NCI-H460 (cell line): ENCODE measurements at places on chromosomes 3 and 15.

DNA sequence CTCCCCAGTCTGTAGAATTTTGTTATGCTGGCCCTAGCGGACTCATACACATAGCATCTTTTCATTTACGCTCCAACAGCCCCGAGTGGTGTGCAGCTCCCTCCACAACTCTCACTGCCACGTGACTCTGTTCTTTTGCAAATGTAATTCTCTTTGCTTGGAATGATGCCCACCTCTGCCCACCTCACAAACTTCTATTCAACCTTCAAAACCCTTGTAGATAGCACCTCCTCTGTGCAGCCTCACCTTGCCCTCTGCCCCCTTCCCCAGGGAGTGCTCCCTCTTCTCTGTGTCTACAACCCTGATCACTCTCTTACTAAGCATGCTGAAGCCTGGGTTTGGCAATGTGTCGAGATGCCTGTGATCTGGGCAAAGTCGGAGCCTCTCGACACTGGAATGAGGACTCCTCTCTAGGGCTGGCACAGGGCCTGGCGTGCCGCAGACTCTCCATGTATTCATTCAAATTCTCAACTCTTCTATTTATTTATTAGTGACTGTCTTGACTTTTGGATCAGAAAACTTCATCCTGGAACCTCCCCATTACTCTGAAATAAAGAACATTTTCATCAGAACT is 73.5 kb downstream of the MGLL start:
- no peak for DNase-seq

DNA sequence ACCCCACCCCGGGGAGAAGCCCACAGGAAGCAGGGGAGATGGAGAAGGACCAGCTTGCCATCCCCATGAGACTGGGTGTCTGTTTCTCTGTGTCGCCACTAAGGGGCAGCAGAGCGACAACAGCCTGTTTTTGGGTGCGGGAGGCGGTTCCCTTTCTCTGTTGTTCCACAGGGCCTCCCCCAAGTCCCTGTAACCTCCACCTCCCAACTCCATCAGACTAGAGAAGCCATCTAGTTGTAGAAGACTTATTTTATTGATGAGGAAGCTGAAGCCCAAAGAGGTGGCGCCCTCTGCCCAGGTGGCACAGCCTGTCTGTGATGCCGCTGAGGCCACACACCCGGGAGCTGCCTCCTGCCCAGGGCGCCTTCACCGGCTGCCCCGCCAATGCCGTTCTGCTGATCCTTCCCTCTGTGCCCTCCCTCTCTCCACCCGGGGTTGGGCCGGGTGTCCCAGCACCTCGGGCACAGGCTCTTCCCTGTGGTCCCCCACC is 3.9 kb upstream of the CCDC9B start:
- DNase-seq: peak; percentile 56

- peak; percentile 58 for DNase-seq
Observed at GRCh38 chr15:88990185-88990679, 77.1 kb upstream of the MFGE8 start.

GRCh38 chr15:72169236-72169920 is 28.2 kb downstream of the GRAMD2A start:
- DNase-seq: no peak

DNA sequence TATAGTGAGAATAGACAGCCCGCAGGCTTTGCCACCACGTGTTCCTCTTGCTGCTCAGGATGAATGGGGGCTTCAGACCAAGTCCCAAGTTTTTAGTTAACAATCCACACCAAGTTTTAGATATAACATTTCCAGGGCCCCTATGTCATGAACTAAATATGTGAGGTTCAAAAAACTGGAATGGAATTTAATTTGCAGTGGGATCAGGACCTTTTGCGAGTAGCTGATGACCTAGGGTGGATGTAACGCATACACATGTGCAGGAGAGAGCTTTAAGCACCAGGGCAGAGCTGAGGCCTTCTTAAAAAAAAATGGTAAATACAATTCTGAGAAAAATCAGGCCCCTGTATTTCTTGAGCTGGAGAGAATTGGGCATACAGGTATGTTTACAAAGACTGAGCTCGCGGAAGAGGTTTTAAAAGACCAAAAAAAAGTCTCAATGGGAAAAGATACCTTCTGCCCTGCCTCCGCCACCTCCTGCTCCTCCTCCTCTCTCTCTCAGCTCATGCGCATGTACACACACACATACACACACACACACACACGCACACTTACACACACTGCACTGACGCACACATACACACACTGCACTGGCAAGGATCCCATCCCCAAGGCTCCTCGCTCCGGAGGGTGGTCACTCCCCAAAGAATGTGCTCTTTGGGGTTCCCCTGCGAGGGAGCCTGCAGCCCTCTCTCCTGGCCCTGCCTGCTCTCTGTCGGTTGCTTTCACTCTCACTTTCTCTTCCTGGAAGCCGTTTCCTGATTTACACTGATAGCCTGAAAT is 48.2 kb upstream of the IGF1R start:
- DNase-seq: no peak

DNA sequence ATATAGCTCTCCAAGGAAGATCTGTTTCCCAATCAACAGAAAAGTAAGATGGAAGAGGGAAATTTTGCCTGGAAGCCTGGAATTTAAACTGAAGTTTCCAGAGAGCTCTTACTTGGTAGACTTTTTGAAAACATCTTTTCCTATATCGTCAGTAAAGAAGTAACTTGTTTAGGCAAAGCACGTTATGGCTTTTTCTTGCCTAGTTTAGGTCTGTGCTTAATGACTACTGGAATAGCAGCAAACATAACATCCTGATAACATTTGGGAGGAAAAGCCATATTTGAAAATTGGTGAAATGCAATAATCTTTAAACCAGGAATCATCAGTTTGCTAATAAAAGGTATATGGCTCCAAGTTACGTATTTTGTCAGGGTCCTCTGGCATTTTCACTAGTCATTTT is 160.4 kb upstream of the CGNL1 start:
- DNase-seq: no peak

GRCh38 chr3:172065527-172065926 is 26.1 kb downstream of the FNDC3B start:
- no peak for DNase-seq

DNA sequence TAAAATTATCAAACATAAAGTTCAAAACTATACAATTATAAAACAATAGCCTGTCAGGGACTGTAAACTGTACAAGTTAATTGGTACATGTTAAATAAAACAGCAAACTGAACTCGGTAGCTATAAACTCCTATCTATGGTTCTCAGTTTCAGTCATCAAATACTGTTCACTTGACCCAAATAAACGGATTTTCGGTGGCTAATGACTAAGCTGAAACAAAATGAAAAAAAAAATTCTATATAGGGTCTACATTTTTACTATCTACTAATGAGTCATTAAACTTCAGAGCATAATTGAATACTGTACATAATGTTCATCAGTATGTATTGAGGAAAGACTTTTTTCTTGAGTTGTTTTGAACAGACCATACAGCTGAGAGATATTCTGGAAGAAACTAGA is 6.6 kb downstream of the PROK2 start:
- no peak for DNase-seq

DNA sequence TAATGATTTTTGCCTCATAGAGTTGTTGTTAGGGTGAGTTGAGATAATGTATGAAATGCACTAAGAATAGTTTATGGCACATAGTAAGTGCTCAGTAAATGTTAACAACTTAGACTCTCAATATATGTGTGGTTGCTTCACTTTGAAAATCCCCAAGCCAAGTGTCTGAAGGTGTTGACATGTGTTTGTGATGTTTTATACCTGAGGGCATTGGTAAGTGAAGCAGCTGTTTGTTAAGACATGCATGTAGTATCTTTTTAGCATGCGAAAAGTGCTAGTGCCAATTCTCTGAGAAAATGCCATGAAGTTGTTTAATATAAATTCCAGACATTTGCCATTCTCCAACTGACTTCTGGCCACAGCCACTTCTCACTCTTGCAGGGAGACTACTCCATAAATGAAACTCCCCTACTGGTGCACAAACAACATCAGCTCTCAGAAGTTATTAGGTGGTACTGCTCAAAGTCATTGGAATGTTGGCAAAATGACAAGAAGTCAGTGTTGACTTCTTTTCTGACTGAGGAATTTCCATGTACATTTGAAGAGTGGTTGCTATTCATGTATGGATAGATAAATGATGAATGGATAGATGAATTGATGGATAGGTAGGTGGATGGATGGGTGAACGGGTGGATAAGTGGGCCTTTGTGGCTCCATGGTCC is 103.6 kb upstream of the NUDT16 start:
- DNase-seq: no peak

GRCh38 chr3:123869165-123869564 is 15.0 kb downstream of the MYLK start:
- DNase-seq: no peak

DNA sequence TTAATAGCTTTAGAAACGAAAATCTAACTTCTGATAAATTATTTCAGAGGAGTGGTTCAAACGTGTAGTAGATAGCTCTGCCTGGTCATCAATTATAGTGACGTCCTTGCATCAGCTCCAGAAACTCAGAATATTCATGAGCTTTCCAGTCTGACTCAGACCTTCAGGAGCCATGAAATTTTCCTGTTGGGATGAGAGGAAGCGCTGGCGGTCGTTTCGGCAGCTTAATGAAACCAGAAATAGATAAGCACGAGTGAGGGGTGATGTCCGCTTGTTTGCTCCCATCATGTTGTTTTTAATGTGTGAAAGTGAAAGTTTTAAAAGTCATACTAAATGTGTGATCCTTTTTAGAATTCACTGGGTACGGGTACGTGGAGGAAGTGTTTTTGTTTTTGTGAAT is 141.1 kb downstream of the PGPEP1L start:
- DNase-seq: no peak

- DNase-seq: no peak
Observed at GRCh38 chr15:62607643-62608042, 434.9 kb upstream of the TPM1 start.

DNA sequence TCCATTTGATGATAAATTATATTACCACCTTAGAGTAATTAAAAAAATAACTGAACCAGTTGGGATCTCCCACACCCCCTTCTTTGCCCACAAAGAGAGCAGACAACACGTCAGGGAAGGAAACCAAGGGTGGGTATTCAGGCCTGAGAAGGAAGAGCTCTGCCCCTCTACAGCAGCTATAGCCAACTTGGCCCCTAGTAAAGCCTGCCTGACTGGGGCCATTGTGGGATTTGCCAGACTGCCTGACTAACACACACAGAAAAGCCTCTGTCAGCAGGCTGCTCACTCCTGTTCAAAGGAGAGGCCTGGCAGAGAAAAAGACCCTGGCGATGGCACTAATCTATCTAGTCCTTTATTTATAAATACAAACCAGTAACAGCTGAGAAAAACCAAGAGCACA is 41.4 kb downstream of the ATP8B4 start:
- no peak for DNase-seq

DNA sequence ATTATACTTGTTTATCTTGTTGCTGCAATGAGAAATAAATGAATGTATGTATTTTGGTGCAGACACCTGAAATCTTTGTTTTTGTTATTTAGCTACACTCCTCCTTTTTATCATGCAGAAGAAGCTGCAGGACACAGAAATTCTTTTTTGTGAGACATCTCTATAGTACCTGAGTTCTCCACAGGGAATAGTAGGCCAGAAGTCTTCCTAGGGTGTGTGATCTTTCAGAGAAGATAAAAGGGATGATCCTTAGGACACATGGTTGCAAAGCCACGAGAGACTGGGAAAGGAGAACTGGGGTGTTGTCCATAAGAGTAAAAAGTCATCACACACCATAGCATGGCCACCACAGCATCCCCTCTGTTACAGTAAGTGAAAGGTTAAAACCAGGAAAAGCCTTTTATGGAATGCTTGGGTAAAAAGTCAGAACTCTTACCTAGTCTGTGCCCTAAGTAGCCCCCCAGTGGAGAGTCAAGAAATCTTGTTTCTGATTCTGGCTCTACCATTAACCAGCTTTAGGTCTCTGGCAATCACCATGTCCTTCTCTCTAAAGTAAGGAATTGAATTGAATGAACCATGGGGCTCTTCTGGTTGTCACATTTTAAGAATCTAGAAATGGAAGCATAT is 31.9 kb upstream of the ADGRG7 start:
- no peak for DNase-seq

GRCh38 chr3:99943931-99944761 is 126.5 kb downstream of the CMSS1 start:
- no peak for DNase-seq

GRCh38 chr3:9226326-9226725 is 23.1 kb downstream of the SRGAP3 start:
- no peak for DNase-seq

DNA sequence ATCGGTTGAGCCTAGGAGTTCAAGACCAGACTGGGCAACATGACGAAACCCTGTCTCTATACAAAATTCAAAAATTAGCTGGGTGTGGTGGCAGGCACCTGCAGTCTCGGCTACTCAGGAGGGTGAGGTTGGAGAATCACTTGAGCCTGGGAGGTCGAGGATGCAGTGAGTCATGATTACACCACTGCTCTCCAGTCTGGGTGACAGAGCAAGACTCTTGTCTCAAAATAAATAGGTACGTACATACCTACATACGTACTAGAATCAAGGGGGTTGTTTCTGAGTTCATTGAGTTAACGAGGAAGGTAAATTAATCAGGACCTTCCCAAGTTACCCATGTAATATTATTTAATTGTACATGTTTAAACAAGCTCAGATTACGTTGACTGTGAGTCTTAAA is 97.5 kb downstream of the CHL1 start:
- DNase-seq: no peak

DNA sequence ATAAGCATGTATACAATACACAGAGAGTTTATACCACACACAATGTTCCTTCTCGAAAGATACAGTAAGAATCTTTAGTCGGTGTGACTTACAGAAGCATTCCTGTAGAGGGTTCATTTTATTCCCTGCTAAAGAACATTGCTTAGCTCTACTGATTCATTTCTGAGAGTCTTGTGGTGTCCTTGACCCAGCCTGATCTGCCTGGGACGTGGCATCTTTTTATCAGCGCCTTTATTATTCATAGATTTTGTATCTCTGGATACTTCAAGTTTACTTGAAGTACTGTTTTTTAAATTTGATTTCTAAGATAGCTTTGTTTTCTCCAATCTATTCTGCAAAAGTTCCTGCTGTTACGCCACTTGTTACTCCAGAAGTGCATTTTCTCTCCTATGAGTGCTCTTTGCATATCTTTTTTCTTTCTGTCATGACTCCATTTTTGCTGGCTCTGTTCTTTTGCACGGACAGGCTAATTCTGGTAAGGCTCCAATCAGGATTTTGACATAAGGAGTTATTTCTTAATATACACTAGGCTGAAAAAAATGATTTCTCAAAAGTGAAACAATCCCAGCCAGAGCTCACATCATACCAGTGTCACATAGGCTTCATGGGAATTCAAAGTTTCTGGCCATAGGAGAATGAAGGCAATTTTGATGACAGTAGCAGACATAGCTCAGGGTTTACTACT is 114.5 kb upstream of the TNIK start:
- DNase-seq: no peak

GRCh38 chr3:153350420-153350819 is 188.4 kb downstream of the RAP2B start:
- DNase-seq: no peak

GRCh38 chr15:40881351-40881750 is 7.3 kb upstream of the RHOV start:
- DNase-seq: no peak
